ENCODE measurements at places on chromosomes 1 and 21. TPM values are rescaled to one million over a fixed set of nuclear protein-coding genes. Genes with fewer than 3 reads are reported as not detected.
A peak's percentile ranks its signal among the peaks of the same experiment; 100 is the strongest.

ZNF648 gene
- not detected for polyA plus RNA-seq

BRINP2 gene
- polyA plus RNA-seq = 0.12 TPM

GRCh38 chr21:43912910-43913309 is 47.9 kb downstream of the AGPAT3 start:
- DNase-seq = no peak

DNA sequence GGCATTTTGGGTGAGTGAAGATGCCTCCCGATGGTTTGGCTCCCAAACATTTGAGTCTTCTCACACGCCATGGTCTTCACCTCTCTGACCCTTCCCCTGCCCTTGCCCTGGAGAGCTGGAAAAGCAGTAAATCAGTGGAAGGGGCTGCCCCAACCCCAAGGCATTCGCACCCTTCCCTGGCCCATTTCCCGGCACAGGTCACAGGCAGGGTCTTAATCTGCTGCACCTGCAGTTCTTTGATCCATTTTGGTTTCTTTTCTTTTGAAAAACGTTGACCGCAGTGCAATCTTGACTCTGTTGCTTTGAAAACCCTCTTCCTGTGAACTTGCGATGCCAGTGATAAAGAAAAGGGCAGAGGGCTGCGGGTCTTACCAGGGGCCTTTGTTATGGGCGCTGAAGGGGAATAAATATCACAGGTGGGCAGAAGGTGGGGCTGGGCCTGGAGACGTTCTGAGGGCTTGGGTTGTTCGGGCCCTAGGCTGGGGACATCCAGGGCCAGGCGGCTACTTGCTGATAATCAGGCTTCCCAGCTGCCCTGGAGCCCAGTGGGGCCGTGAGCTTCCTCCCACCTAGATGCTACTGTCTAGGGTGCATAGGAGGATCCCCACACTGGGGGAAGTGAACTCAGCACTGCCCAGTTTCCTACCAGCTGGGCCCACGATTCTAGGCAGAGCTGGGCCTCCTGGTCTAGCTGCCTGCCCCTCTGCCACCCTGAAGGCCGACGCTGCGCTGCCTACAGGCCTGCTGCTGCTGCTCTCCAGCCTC is 38.6 kb upstream of the EPS8L3 start:
- DNase-seq = no peak

OPRD1 gene
- 0.07 TPM for polyA plus RNA-seq

DNA sequence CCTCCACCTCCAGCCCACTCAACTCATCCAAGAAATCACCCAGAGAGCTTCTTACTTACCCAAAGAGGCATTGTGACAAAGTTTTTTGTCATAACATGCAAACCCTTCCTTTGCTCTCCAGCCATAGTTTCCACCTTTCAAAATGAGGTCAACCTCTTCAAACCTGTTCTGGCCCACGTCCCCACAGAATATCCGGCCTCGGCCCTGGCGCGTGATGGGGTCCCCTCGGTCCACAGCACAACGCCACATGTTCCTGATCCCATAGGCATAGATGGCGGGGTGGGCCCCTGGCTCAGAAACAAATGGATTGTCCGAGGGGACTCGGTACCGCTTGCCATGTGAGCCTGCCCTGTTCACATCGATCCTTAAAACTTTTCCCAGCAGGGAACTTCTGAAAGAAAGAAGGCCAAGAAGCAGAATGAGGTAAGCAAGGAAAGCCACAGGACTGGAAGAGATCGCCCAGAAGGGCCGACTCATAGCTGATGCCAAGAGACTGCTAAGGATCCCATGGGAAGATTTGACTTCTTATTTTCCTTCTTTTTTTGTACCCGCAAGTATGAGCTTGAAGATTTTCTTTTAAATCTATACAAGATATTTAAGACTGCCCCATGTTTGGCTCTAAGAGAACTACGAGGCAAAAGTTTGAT is 7.8 kb downstream of the HHIPL2 start:
- no peak for DNase-seq

GRCh38 chr1:200165493-200166220 is 138.1 kb downstream of the NR5A2 start:
- DNase-seq = no peak

DNA sequence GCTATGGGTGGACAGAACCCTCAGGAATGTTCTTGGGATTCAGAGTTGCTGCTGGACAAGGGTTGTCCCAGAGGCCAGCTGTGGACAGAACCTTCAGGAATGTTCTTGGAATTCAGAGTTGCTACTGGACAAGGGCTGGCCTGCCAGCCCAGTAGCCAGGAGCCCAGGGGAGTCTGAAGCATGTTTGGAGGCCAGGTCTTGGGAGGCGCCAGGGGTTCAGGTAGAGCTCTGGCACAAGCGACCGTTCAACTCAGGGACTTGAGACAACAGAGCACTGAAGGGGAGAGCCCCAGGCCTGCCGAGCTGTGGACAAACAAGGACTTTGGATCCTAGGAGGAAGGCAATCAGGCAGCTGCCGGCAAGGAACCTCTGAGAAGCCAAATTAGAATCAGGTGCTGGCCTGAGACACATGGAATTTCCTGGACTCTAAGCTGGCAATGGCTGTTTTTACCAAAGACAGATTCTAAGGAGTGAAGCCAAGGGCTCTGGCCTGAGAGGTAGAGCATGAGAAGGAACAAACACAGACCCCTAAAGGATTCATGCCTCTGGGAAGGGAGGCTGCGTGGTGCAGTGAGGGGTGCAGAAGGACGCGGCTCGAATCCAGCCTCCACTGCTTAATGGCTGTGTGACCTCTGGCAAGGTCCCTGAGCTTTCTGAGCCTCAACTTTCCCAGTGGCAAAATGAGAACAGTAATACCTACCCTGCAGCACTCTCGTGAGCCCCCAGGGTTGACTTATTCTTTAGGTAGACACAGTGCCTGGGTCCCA is 13.4 kb downstream of the PLA2G5 start:
- DNase-seq = no peak

- DNase-seq = no peak
Measured at GRCh38 chr1:16249596-16250241, 12.7 kb upstream of the CPLANE2 start.

DNA sequence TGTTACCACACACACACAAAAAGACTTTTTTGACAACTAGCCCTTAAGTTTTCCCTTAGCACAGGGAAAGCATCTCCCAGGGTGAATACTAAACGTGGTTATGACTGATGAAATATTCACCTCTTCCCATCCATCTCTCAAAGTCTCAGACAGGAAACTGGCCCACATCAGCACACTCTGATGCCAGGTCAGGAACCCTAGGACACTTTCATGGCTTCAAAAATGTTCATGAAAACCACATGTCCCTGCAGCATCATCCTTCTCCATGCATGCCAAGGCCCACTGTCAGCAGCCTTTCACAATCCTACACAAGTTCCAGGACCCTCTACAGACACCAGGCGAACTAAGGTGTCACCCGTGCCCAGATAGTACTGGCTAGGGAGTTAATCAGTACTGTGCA is 68.7 kb downstream of the DNTTIP2 start:
- no peak for DNase-seq

CNKSR1 gene
- 0.58 TPM for polyA plus RNA-seq

TRIM63 gene
- not detected for polyA plus RNA-seq

GRCh38 chr1:159483501-159483900 is 44.0 kb downstream of the OR10J1 start:
- no peak for DNase-seq

- DNase-seq = no peak
Measured at GRCh38 chr1:150159550-150159949, 9.8 kb downstream of the PLEKHO1 start.

CDC20 gene
- 82.7 TPM for polyA plus RNA-seq

DNA sequence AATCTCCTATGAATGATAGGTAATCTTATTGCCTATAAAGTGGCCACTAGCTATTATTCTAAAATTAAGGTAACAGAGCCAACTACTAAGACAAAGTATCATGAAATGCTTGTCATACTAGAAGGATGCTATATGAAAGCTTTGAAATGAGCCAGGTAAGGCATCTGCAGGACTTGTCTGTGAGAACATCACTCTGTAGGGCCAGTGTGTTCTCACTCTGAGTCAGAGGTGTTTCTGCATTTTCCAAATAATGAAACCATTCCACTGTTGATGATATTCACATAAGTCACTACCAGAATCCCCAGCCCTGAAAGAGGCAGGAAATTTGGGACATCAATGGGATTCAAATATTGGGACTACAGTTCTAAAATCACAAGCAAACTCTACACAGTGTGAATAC is 25.8 kb upstream of the GBP5 start:
- DNase-seq = no peak

DNA sequence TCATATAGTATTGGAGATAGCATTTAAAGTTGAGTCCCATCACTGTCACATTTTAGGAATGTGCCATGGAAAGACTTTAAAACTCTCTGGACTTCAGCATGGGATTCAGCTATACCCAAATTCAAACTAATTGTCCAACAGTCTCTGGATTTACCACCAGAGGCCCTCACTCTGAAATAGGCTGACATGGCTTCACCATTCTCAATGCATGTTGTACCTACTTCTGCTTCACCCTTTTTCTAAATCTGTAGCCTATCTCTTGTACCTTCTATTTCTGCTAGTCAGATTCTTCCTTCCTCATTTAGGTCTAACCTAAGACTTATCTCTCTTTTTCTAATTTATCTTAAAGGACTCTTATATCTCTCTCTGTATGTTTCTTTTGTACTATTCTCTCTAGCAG is 512.7 kb upstream of the ZRANB2 start:
- DNase-seq = no peak

- no peak for DNase-seq
Measured at GRCh38 chr1:208054485-208054884, 143.6 kb upstream of the CD34 start.

- no peak for DNase-seq
Measured at GRCh38 chr1:25431955-25432719, 1.4 kb downstream of the MACO1 start.

DNA sequence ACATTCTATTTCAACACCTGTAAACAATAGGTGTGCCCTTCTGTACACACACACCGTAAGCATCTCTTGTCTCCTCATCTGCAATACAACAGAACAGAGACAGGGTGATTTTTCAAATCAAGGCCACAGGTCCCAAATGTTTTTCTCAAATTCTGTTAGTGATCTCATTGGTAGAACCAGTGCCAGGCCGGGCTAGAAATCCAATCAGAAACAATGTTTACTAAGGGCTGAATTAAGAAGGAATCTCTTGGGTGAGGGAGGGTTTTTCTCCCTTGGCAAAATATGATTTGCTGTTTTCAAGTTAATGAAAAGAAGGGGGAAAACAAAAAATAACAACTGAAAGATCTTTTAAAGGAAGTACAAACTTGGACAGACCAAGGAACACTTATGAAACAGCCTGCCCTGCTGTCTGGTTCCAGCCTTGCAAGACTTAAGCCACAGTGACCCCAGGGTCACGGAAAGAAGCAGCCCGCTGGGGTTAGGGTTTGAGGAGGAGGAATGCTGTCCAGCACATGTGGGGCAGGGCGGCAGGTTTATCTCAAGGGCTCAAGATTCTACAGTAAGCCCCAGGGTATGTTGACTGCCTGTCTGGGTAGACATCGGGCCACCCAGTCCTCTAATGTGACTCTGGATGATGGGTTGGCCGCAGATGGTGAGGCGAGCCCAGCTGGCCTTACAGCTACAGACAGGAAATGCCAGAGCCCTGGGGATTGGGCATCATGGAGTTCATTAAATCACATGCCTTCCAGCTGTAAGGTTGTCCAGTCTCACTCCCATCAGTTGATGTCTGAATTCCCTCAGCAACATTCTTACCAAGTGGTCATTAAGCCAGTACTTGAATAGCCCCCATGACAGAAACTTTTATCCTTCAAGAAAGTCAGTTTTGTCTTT is 73.3 kb upstream of the SLC44A3 start:
- no peak for DNase-seq

DNA sequence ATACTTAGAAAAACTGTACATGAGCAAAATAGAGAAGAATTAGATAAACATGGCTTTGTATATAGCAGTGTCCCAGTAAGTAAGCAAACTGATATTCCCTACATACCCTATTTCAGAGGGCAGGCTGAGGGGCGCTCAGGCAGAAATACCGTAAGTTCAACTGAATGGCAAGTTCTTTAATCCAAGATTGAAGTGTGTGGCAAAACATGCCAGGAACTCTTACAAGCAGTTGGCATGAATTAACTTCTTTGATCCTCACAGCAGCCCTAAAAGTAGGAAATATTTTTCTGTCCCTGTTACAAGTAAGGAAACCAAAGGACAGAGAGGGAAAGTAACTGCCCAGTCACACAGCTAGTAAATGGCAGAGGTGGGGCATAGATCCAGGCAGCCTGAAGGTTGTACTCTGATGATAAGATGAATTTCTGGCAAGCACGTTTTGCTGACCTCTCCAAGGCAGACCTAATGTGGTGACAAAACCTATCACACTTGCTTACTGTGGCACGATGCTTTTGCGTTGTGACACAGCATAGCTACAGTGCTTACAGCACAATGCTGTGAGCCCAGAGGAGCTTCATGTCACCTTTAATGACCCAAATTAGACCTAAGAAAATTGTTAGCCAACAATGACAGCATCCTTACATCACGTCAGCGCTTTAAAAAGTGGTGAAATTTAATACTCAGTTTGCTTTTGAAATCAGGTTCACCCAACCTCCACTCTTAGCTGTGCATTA is 35.0 kb upstream of the THEM4 start:
- no peak for DNase-seq

KISS1 gene
- polyA plus RNA-seq = 0.10 TPM

KIAA1614 gene
- polyA plus RNA-seq = 1.2 TPM

- peak; percentile 44 for DNase-seq
Measured at GRCh38 chr1:12600880-12601633, 17.0 kb downstream of the DHRS3 start.

DNA sequence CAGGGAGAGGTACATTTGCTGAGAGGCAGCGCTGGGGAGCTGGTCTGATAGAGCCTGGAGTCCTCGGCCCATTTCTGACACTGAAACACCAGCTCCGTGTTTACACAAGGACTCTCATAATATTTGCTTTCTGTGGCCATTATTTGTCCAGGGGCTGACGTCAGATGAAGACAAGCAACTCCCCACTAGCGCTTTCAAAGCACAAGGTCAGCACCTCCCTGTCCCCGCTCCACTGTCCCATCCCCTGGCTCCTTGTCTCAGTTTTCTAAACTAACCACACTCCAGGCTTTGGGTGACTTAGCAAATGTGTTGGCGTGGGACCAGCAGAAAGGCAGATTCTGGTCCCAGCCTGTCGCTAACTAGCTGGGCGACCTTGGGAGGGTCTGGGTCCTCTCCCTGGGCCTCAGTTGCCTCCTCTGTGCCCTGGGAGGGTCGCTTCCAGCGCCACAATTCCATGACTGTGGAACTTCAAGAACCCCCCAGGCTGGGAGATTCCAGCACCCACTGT is 37.4 kb upstream of the ZBTB40 start:
- no peak for DNase-seq

GRCh38 chr1:203124546-203125317 is 2.8 kb upstream of the ADORA1 start:
- no peak for DNase-seq

DNA sequence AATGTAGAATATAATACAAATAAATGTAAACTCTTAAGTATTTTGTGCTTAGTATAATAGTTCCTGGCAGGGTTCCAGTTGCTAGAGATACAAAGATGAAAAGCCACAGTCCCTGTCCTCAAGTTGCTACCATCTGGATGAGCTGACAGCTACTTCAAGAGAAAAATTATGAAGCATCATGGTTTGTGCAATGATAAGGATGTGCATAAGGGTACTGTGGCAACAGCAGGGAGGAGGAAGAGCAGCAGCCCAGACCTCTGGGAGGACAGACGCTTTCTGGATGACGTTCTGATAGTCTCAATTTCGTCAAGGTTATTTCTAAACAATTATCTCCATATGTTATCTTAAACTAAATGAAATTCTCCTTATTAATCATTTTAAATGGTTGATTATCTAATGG is 198.9 kb downstream of the NTNG1 start:
- no peak for DNase-seq

Measured in SK-N-SH (cell line).